ENCODE measurements at places on chromosomes 12 and 14.

GRCh38 chr12:5742258-5742657 lies 202.8 kb downstream of the ANO2 start:
- DNase-seq = no peak

DNA sequence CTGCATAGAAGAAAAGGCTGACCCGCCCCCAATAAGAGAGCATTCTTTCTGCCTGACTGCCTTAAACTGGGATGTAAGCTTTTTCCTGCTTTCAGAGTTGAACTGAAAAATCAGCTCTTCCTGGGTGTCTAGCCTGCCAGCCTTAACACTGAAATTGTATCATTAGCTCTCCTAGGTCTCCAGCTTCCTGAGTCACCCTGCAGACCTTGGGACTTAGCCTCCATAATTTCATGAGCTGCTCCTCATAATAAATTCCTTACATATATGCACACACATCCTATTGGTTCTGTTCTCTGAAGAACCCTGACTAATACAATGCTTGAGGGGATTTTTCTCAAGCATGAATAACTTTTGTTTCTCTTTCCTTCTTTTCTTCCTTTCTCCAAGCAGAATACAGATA lies 76.4 kb upstream of the FAR2 start:
- DNase-seq = no peak

DNA sequence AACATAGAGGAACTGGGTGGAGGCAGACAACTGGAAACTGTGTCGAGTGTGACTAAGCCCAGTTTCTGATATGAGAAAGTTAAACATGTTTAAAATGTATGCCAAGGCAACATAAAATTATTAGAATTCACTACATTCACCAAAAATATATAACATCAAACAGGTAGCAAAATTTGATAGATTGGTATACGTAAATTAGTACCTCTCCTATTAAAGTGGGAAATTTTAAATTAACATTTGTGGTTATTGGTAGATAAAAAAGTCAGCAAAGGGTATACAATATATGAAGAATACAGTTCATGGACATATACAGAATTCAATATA lies 53.0 kb downstream of the CCDC91 start:
- no peak for DNase-seq

DNA sequence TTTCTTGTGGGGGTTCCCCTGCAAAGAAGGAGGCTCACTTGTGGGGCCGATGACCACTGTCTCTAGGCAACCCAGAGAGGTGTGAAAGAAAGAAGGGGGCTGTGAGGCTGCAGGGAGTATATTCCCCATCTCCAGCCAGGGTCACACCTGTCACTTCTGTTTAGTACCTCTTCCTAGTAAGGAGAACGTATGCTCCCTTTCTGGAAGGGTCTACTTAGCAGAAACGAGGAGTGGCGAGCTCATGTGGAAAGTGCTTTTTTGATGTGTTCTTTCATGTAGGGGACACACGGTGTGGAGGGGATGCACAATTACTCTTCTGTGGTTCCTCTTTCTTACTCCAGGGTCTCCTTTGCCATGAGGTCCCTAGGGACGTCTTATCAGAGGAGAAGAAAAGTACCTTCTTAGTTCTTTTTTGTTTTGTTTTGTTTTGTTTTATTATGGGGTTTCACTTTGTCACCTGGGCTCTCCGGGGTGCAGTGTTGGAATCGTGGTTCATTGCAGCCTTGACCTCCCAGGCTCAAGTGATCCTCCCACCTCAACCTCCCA lies 58.3 kb downstream of the PRKCH start:
- DNase-seq = no peak

GRCh38 chr12:4012073-4012472 lies 138.9 kb upstream of the PARP11 start:
- no peak for DNase-seq

DNA sequence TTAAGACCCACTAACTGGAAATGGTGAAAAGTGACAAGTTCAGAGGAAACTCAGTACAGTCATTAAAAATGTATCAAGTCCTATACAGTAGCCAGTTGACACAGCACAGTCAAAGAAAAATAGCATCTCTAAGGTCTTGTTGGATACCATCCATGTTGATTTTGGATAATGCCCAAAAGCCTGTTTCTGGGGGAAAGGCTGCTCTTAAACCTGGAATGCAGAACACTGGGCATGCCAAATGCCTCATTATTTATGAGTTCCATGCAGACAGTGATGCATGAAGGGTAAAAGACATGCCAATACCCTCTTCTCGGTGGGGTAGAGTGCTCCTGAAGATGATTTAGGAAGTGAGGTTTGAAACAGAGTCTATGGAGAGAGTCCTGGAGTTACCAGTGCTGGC lies 29.6 kb downstream of the KCNK13 start:
- no peak for DNase-seq

All from stimulated activated CD4-positive, alpha-beta T cell treated with anti-CD3 and anti-CD28 coated beads, Interleukin-12 subunit alpha, Interleukin-12 subunit beta, amount 100 ng/mL, for 24 hours (primary cell).